ENCODE measurements at places on chromosomes 1 and 21.

- no peaks in the 10 kb centered on the region for H3K36me3 ChIP-seq
- H3K27ac ChIP-seq: peak overlapping the region; percentile 19
- H3K27me3 ChIP-seq: no peaks in the 10 kb centered on the region
- H3K4me1 ChIP-seq: peaks cover 18% of the 10 kb centered on the region
Observed at GRCh38 chr1:231693361-231694074, 66.9 kb downstream of the DISC1 start.

DNA sequence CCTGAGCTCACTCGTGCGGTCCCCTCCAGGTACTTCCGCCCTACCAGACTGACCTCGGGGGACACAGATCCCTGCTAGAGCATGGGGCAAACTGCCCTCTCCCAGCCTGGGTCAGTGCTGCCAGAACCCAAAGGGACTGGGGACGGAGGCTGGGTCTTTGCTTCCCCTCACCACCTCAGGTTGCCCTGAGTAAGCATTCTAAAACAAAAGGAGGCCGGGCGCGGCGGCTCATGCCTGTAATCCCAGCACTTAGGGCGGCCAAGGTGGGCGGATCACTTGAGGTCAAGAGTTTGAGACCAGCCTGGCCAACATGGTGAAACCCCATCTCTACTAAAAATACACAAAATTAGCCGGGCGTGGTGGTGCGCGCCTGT, 108.4 kb downstream of the SPSB1 start:
- H3K4me3 ChIP-seq: no peak overlapping the region
- H3K27ac ChIP-seq: peak overlapping the region; percentile 54
- H3K36me3 ChIP-seq: no peaks in the 10 kb centered on the region
- H3K4me1 ChIP-seq: peaks cover 24% of the 10 kb centered on the region
- H3K27me3 ChIP-seq: no peaks in the 10 kb centered on the region

GRCh38 chr1:167344615-167345385, 124.1 kb downstream of the POU2F1 start:
- no peaks in the 10 kb centered on the region for H3K36me3 ChIP-seq
- H3K27ac ChIP-seq: no peak overlapping the region
- DNase-seq: no peak
- no peaks in the 10 kb centered on the region for H3K27me3 ChIP-seq
- peaks cover 14% of the 10 kb centered on the region for H3K4me1 ChIP-seq
- H3K4me3 ChIP-seq: no peak overlapping the region

- H3K4me1 ChIP-seq: no peaks in the 10 kb centered on the region
- H3K4me3 ChIP-seq: no peak overlapping the region
- no peak overlapping the region for H3K27ac ChIP-seq
- peak; percentile 36 for DNase-seq
Observed at GRCh38 chr1:15370781-15371520, 38.7 kb upstream of the EFHD2 start.

GRCh38 chr21:35359076-35359475, 310.0 kb upstream of the RUNX1 start:
- H3K4me1 ChIP-seq: peaks cover 6% of the 10 kb centered on the region
- no peaks in the 10 kb centered on the region for H3K27me3 ChIP-seq
- no peak for DNase-seq
- no peak overlapping the region for H3K27ac ChIP-seq
- peak overlapping the region; percentile 0 for H3K4me3 ChIP-seq
- H3K36me3 ChIP-seq: no peaks in the 10 kb centered on the region

- H3K27ac ChIP-seq: no peak overlapping the region
- no peak overlapping the region for H3K4me3 ChIP-seq
- no peaks in the 10 kb centered on the region for H3K4me1 ChIP-seq
- peaks cover 29% of the 10 kb centered on the region for H3K27me3 ChIP-seq
Observed at GRCh38 chr1:20713440-20713839, 4.4 kb downstream of the KIF17 start.

- H3K4me3 ChIP-seq: peak within 1 kb of the TSS; percentile 58
- H3K27me3 ChIP-seq: peaks cover 54% of the 10 kb centered on the region
- DNase-seq: no peak
- H3K4me1 ChIP-seq: peaks cover 4% of the 10 kb centered on the region
- no peaks in the 10 kb centered on the region for H3K36me3 ChIP-seq
Observed at GRCh38 chr1:36083635-36084496, at the start of gene TEKT2. Gene TEKT2, plus strand, starts transcription at chr1:36084094. Its CDS starts 828 bp downstream, at chr1:36084922.

DNA sequence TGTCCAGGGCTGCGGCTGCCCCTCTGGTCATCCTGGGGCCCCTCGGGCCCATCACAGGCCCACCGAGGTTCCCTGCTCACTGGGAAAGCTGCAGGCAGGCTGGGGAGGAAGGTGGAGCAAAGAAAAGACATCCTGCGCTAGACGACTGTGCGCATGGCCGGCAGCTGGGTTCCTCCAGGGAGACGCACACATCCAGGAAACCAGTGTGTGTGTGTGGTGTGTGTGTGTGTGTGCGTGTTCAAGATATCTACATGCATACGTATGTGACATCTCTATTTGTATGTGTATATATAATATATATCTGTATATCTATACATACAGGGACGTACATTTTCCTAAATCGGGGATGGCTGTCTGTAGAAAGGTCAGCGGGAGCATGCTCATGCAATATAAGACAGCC, 63.7 kb downstream of the ACOT7 start:
- DNase-seq: no peak
- H3K4me1 ChIP-seq: no peaks in the 10 kb centered on the region
- no peak overlapping the region for H3K27ac ChIP-seq
- H3K27me3 ChIP-seq: no peaks in the 10 kb centered on the region

GRCh38 chr1:163094182-163094581, 25.0 kb downstream of the RGS4 start:
- H3K27ac ChIP-seq: no peak overlapping the region
- DNase-seq: no peak
- no peaks in the 10 kb centered on the region for H3K4me1 ChIP-seq
- H3K4me3 ChIP-seq: no peak overlapping the region
- H3K36me3 ChIP-seq: no peaks in the 10 kb centered on the region

GRCh38 chr1:116126281-116126680, 15.1 kb downstream of the MAB21L3 start:
- no peak for DNase-seq
- no peaks in the 10 kb centered on the region for H3K4me1 ChIP-seq
- H3K36me3 ChIP-seq: no peaks in the 10 kb centered on the region
- H3K4me3 ChIP-seq: no peak overlapping the region

DNA sequence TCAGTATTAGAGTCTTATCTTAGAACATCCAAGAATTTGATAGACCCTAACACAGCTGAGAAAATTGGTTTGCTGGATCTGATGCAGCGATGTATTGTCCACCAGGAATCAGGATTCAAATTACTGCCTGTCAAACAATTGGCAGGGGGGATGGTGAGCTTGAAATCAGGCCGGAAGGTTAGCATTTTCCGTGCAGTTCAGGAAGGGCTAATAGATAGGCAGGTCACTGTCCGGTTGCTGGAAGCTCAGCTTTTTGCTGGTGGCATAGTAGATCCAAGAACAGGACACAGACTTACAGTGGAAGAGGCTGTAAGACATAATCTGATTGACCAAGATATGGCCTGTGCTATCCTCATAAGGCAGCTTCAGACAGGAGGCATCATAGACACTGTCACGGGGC, 127.2 kb downstream of the MACF1 start:
- H3K4me1 ChIP-seq: no peaks in the 10 kb centered on the region
- no peaks in the 10 kb centered on the region for H3K27me3 ChIP-seq
- no peak overlapping the region for H3K4me3 ChIP-seq
- no peak for DNase-seq
- H3K27ac ChIP-seq: no peak overlapping the region

- H3K36me3 ChIP-seq: no peaks in the 10 kb centered on the region
- H3K4me1 ChIP-seq: no peaks in the 10 kb centered on the region
- H3K4me3 ChIP-seq: no peak overlapping the region
Observed at GRCh38 chr1:110544753-110545152, 25.8 kb upstream of the KCNA10 start.

DNA sequence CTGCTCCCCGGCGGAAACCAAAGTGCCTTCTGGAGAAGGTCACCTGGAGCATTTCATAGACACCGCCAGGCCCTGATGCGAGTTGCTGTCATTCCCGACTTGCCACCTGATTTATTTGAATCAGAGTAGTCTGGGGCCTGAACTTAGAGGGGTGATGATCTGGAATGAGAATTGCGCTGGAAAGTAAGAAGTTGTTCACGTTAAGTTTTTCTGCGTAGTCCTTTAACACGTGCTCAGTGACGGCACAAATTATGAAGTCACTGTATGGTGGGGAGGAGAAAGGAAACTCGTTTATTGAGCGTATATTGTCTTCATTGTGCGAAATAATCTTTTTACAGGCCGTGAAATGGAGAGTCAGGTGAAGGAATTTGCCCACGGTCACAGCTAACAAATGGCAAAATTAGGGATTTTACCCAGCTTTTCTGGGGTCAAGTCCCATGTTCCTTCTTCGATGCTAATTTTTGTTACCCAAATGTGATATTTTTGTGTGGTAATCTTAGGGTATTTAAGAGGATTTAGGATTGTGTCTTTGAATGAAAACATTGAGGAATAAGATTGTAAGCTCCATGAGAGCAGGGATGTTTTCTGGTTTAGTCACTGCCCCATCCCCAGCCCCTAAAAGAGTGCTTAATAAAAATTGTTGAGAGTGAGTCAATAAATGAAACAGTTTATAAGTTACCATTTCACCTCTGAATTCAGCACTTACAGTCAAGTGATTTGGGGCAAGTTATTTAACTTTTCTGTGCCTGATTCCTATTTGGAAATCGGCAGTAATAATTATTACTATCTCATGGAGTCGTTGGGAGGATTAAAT, 46.4 kb upstream of the NBL1 start:
- H3K27me3 ChIP-seq: no peaks in the 10 kb centered on the region
- peak overlapping the region; percentile 83 for H3K4me3 ChIP-seq
- H3K27ac ChIP-seq: peak overlapping the region; percentile 90
- peaks cover 13% of the 10 kb centered on the region for H3K36me3 ChIP-seq
- H3K4me1 ChIP-seq: peaks cover 30% of the 10 kb centered on the region

- H3K4me1 ChIP-seq: peaks cover 93% of the 10 kb centered on the region
- peak overlapping the region; percentile 32 for H3K4me3 ChIP-seq
- H3K27ac ChIP-seq: peak overlapping the region; percentile 81
- H3K27me3 ChIP-seq: no peaks in the 10 kb centered on the region
Observed at GRCh38 chr1:42319128-42319851, 15.7 kb downstream of the FOXJ3 start.

DNA sequence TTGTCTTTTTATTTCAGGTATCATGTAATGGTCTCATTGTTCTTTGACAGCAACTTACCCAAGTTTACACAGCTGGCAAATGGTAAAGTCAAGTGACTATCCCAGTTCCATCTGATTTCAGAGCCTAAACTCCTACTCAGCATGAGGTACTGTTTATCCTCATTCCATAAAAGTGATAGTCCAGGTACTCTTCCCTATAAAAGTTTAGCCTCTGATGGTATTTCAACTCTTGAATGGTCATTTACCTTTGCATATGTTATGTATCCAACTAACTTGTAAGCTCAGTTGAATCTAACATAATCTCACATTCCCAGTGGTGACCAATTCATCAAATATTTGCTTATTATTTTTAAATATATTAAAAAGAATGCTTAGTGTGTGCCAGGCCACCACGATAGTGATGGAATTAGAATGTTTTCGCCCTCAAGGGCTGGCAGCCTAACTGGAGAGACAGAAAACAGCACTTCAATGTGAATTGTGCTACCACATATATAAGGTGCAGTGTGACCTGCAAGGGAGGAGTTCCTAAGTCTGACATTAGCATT, 307.1 kb downstream of the CTH start:
- no peak overlapping the region for H3K4me3 ChIP-seq
- no peaks in the 10 kb centered on the region for H3K4me1 ChIP-seq
- H3K27me3 ChIP-seq: no peaks in the 10 kb centered on the region
- H3K27ac ChIP-seq: no peak overlapping the region
- DNase-seq: no peak
- no peaks in the 10 kb centered on the region for H3K36me3 ChIP-seq

GRCh38 chr21:38384675-38385426, 113.4 kb downstream of the ERG start:
- DNase-seq: no peak
- no peak overlapping the region for H3K4me3 ChIP-seq
- H3K27me3 ChIP-seq: peaks cover 1% of the 10 kb centered on the region
- H3K36me3 ChIP-seq: no peaks in the 10 kb centered on the region
- H3K27ac ChIP-seq: no peak overlapping the region

DNA sequence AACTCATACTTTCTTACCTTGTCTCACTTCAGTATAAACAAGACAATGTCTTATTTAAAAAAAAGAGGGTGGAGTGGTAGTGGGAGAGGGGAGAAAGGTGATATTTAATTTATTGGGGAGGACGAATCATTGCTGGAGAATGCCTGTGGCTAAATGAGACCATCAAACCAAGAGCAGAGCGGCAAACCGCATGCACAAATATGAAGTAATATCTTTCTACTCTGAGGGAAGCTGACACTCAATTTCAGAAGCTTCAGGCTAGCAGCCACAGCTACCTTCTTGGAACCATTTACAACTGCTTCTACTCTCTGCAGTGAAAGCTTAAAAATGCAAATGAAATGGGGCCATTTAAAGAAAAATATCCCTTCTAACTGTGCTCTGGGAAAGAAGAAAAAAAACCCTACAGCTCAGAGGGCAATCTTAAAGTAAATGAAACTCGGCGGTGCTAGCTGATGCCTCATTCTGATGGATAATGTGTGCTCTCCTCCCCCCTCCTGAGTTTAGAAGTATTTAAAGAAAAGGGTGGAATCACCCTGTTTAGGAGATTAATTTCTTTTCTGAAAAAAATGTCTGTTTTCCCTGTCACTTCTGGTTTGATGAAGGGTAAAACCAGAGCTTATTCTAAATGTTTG, 178.2 kb upstream of the CAMK1G start:
- H3K4me1 ChIP-seq: no peaks in the 10 kb centered on the region
- no peak overlapping the region for H3K27ac ChIP-seq
- no peak overlapping the region for H3K4me3 ChIP-seq
- no peaks in the 10 kb centered on the region for H3K36me3 ChIP-seq
- no peak for DNase-seq

GRCh38 chr1:119097380-119097779, 43.1 kb downstream of the WARS2 start:
- peaks cover 5% of the 10 kb centered on the region for H3K4me1 ChIP-seq
- H3K36me3 ChIP-seq: no peaks in the 10 kb centered on the region
- no peak overlapping the region for H3K4me3 ChIP-seq
- no peak for DNase-seq
- H3K27me3 ChIP-seq: no peaks in the 10 kb centered on the region
- H3K27ac ChIP-seq: no peak overlapping the region

DNA sequence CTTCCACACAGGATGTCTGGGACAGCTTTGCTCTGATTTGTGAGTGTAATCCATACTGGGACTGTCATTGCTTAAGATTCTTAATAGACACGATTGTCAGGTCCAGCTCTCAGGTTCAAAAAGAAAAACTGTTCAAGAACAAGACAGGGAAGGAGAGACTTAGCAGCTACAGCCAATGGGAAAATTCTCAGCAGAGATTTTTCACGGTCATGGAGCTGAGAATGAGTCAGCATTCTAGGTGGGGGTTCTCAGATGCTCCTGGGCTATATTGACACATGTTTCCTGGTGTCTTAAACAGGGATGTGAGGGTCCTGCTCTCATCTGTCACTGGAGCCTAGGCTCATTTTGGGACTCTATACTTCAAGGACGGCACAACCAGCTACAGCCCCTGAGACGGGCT, 318.3 kb downstream of the RRAGC start:
- no peak overlapping the region for H3K27ac ChIP-seq
- DNase-seq: no peak

GRCh38 chr1:156693848-156694689, 11.3 kb downstream of the CRABP2 start:
- no peaks in the 10 kb centered on the region for H3K36me3 ChIP-seq
- peaks cover 10% of the 10 kb centered on the region for H3K27me3 ChIP-seq
- no peak for DNase-seq
- H3K4me3 ChIP-seq: no peak overlapping the region
- peaks cover 15% of the 10 kb centered on the region for H3K4me1 ChIP-seq

Data from psoas muscle (tissue), 8 donors.